IMR-90 (cell line): ENCODE measurements at places on chromosomes 1 and 21. TPM values are rescaled to one million over a fixed set of nuclear protein-coding genes. Genes with fewer than 3 reads are reported as not detected.

- peak overlapping the region; percentile 42; the same call in 1 of the 2 replicates for H3K27ac ChIP-seq
- no peak for DNase-seq
- peaks cover 5% of the 10 kb centered on the region for H3K36me3 ChIP-seq
- H3K4me1 ChIP-seq: peaks cover 19% of the 10 kb centered on the region
- H3K27me3 ChIP-seq: no peaks in the 10 kb centered on the region
- H3K4me3 ChIP-seq: no peak overlapping the region
Observed at GRCh38 chr1:39269349-39269748, 64.9 kb downstream of the MACF1 start.

GRCh38 chr1:41509270-41509671 lies 24.8 kb upstream of the EDN2 start:
- H3K4me3 ChIP-seq: no peak overlapping the region
- no peak for DNase-seq
- no peaks in the 10 kb centered on the region; the same call in 1 of the 2 replicates for H3K27me3 ChIP-seq
- no peaks in the 10 kb centered on the region for H3K36me3 ChIP-seq
- H3K4me1 ChIP-seq: no peaks in the 10 kb centered on the region

GRCh38 chr1:157173900-157174410 lies 35.8 kb upstream of the ETV3 start:
- no peak overlapping the region for H3K4me3 ChIP-seq
- DNase-seq: no peak
- no peaks in the 10 kb centered on the region for H3K4me1 ChIP-seq
- peaks cover 31% of the 10 kb centered on the region for H3K27me3 ChIP-seq

DNA sequence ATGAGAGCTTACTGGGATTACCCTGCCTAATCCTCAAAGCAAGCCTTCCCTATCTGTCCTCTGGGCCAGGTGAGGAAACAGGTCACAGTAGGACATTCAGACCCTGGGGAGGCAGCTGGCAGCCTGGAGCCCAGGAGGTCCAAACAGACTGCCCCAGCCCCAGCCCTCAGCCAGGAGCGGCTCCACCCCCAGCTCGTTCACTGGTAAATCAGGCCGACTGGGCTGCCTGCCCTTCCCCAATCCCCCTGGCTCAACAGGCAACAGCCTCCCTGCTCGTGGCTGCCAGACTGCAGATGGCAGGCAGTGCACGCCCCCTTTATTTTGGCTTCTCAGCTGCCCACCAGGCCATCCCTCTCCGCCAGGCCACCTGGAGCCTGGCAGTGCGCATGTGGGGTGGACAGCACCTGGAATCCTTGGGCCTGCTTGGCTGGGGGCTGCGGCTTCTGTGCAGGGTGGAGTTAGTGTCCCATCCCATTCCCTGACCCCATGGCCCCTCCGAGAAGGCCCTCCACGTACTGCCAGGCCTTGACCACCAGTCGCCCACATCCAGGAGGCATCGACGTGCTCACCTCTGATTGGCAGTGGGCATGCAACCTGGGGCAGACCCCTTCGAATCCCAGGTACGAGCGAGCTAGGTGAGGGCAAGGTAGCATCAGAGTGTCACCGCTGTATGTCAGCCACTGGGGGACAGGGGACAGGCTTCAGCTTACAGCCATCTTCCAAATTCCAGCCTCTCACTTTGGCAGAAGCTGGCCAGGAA lies 11.2 kb upstream of the ZNF670 start:
- no peak for DNase-seq
- no peaks in the 10 kb centered on the region for H3K4me1 ChIP-seq
- H3K36me3 ChIP-seq: no peaks in the 10 kb centered on the region
- no peak overlapping the region for H3K27ac ChIP-seq

DNA sequence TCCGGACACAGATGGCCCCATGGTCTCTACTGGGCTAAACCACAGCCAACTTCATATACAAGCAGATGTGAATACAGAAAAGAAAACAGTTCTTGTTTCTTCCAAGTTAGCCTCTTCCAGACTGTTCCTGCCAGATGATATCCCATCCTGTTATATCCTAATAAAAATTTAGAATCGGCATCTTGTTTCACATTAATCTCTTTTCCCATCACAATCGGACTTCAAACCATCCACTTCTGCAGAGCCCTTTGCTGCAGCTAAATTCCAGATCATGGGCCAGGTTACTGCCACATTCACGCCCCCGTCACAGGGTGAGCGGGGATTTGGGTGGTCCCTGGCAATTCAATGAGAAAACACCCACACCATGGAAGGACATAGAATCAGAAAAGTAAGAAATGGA lies 57.2 kb downstream of the NPHP4 start:
- H3K4me1 ChIP-seq: peaks cover 6% of the 10 kb centered on the region
- no peak overlapping the region for H3K4me3 ChIP-seq
- no peak overlapping the region for H3K27ac ChIP-seq

GRCh38 chr1:219902951-219903350 lies 25.4 kb downstream of the SLC30A10 start:
- no peak for DNase-seq
- no peaks in the 10 kb centered on the region for H3K27me3 ChIP-seq
- no peak overlapping the region for H3K27ac ChIP-seq

- no peak overlapping the region for H3K27ac ChIP-seq
- H3K36me3 ChIP-seq: peaks cover 22% of the 10 kb centered on the region
- no peaks in the 10 kb centered on the region for H3K4me1 ChIP-seq
- no peak for DNase-seq
- H3K4me3 ChIP-seq: no peak overlapping the region
Observed at GRCh38 chr1:232398823-232399222, 231.1 kb downstream of the SIPA1L2 start.

- DNase-seq: no peak
- H3K27me3 ChIP-seq: no peaks in the 10 kb centered on the region
- H3K4me3 ChIP-seq: no peak overlapping the region
- H3K4me1 ChIP-seq: peaks cover 18% of the 10 kb centered on the region
- no peaks in the 10 kb centered on the region for H3K36me3 ChIP-seq
Observed at GRCh38 chr1:234861761-234862160, 251.8 kb upstream of the IRF2BP2 start.

GRCh38 chr1:109134423-109134822 lies 20.5 kb downstream of the ELAPOR1 start:
- H3K4me3 ChIP-seq: no peak overlapping the region
- H3K4me1 ChIP-seq: no peaks in the 10 kb centered on the region
- H3K27me3 ChIP-seq: no peaks in the 10 kb centered on the region
- DNase-seq: no peak

DNA sequence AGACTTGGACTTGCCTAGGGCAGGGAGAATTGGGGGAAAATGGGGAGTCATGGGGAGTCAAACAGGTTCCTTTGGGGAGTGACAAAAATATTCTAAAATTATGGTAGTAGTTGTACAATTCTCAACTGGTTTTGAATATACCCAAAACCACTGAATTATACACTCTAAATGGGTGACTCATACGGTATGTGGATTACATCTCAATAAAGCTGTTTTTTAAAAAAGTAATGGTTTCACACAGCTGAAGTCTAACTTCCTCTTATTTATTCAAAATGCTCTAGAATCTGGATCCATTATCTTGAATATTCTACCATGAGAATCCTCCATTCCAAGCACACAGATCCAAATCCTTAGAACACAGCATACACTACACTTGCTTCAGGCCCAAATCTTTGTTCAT lies 11.1 kb downstream of the EIF4G3 start:
- H3K4me3 ChIP-seq: no peak overlapping the region
- no peaks in the 10 kb centered on the region for H3K27me3 ChIP-seq

DNA sequence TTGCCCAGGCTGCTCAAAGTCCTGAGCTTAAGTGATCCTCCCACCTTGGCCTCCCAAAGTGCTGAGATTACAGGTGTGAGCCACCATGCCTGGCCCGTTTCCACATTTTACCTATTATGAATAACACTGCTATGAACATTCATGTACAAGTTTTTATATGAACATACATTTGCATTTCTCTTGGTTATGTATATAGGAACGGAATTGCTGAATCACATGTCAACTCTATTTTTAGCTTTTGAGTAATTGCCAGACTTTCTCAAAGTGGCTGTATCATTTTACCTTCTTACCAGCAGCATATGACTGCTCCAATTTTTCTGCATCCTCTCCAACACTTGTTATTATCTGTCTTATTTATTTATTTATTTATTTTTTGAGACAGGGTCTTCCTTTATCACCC lies 2.7 kb downstream of the SPATA21 start:
- no peaks in the 10 kb centered on the region for H3K36me3 ChIP-seq
- no peak overlapping the region for H3K27ac ChIP-seq
- peaks cover 4% of the 10 kb centered on the region; the same call in 1 of the 2 replicates for H3K27me3 ChIP-seq
- DNase-seq: peak; percentile 51

DNA sequence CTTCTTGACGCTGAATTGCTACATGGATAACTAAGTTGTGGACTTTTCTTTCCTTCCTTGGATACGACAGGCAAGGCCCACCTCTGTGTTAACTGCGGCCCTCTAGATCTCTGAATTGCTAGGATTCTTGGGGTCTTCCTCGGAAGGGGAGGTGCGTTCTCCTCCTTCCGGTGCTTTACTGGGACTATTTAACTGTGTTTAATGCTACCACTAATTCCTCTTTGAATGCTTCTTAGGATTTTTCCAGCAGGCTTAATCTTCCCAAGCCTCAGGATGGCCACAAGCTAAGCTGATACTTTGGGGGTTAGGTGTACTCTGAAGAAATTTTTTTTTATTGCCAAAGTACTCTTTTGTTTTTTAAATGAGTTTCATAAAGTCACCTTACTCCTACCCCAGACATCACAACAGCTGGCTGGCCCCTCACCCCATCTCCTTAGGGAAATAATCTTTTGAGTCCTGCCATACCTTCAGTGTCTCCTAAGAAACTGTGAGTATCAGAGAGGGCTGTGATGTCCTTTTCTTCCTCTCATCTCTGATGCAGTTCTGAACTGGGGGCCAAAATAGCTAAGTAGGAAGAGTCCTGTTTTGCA lies 21.4 kb downstream of the KIRREL1 start:
- no peak for DNase-seq
- peaks cover 8% of the 10 kb centered on the region for H3K36me3 ChIP-seq
- peaks cover 62% of the 10 kb centered on the region for H3K4me1 ChIP-seq
- peak overlapping the region; percentile 49; the same call in 1 of the 2 replicates for H3K27ac ChIP-seq

DNA sequence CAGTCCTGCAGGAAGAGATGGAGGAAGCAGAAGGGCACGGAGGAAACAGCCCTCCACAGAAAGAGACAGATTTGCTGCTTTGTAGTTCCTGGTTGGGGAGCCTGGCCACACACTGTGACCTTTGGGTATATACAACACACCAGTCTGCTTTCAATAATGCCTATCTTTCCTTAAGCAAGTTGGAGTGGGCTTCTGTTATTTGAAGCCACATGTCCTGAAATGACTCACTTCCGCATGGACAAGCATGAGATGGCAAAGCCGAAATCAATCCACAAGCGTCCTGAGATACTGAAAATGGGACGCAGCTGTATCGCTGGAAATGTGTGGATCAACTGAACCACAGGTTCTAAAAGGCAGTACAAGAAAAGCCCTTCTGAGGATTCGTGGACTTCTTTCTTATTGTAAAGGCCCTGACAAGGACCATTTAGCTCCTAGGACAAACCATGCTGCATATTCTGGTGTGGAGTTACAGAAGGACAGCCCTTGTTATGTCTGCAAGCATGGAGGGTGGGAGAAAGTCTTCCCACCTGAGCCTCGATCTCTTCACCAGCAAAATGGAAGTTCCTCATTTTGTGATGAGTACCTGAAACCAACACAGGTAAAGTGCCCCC lies 22.7 kb upstream of the FHAD1 start:
- DNase-seq: no peak
- peaks cover 20% of the 10 kb centered on the region; the same call in 1 of the 2 replicates for H3K36me3 ChIP-seq
- H3K27ac ChIP-seq: no peak overlapping the region
- no peaks in the 10 kb centered on the region for H3K27me3 ChIP-seq
- no peaks in the 10 kb centered on the region for H3K4me1 ChIP-seq

GRCh38 chr1:235397733-235398132 lies 30.5 kb downstream of the TBCE start:
- no peaks in the 10 kb centered on the region for H3K36me3 ChIP-seq
- H3K27ac ChIP-seq: no peak overlapping the region
- H3K4me3 ChIP-seq: no peak overlapping the region
- peak; percentile 94 for DNase-seq
- H3K27me3 ChIP-seq: no peaks in the 10 kb centered on the region
- H3K4me1 ChIP-seq: no peaks in the 10 kb centered on the region; the same call in 1 of the 2 replicates

DNA sequence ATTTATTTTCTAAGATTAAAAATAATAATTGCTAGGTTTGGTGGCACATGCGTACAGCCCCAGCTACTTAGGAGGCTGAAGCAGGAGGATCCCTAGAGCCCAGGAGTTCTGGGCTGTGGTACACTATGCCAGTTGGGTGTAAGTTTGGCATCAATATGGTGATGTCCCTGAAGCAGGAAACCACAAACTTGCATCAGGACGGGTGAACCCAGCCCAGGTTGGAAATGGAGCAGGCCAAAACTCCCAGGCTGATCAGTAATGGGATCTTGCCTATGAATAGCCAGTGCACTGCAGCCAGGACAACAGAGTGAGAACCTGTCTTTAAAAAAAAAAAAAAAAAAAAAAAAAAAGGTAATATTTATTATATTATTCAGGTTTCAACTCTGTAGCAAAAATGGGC lies 92.4 kb upstream of the PGD start:
- no peak overlapping the region for H3K4me3 ChIP-seq
- no peak overlapping the region for H3K27ac ChIP-seq
- peaks cover 24% of the 10 kb centered on the region for H3K36me3 ChIP-seq
- no peak for DNase-seq
- no peaks in the 10 kb centered on the region for H3K27me3 ChIP-seq
- H3K4me1 ChIP-seq: no peaks in the 10 kb centered on the region

- no peaks in the 10 kb centered on the region for H3K36me3 ChIP-seq
- peaks cover 26% of the 10 kb centered on the region for H3K4me1 ChIP-seq
- peak overlapping the region; percentile 45 for H3K27ac ChIP-seq
Observed at GRCh38 chr1:27122652-27123051, 32.3 kb downstream of the SLC9A1 start.

Gene DDR2
- 194 and 245 TPM in 2 replicates for total RNA-seq

Gene CRP
- total RNA-seq: not detected in 2 replicates

Gene PERM1
- not detected in 2 replicates for total RNA-seq

Gene NR5A2
- under 0.01 and 0.18 TPM in 2 replicates for total RNA-seq

Gene WASF2
- 7.5 and 7.9 TPM in 2 replicates for total RNA-seq

Gene KCNE2
- not detected in 2 replicates for total RNA-seq

Gene PROK1
- total RNA-seq: not detected in 2 replicates

Gene TRABD2B
- total RNA-seq: not detected in 2 replicates

Gene EPHA8
- not detected in 2 replicates for total RNA-seq

Gene FCN3
- not detected in 2 replicates for total RNA-seq

Gene F3
- total RNA-seq: 75.6 and 102 TPM in 2 replicates

Gene ACBD6
- total RNA-seq: 52.5 and 83.3 TPM in 2 replicates

Gene OR6K6
- total RNA-seq: not detected in 2 replicates

Gene COL16A1
- total RNA-seq: 28.6 and 34.2 TPM in 2 replicates

Gene CD101
- total RNA-seq: not detected in 2 replicates
